ENCODE measurements at places on chromosomes 1 and 21.

DNA sequence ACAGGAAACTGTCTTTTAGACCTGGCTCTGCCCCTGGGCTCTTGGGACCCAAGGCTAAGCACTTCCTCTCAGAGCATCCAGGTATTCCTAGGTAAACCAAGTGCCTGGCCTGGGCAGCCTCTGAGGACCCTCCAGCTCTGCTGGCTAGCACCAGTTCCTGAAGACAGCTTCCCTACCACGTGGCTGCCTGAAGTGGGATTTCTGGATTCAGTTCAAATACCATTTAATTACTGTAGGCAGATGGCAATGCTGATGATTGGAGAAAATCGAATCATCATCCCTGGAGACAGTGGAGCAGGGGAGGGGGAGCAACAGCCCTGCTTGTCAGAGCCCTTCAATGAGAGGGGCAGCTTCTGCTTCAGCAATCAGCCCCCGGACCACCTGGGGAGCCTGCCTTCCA is 11.9 kb downstream of the KIF21B start:
- DNase-seq, result no peak

DNA sequence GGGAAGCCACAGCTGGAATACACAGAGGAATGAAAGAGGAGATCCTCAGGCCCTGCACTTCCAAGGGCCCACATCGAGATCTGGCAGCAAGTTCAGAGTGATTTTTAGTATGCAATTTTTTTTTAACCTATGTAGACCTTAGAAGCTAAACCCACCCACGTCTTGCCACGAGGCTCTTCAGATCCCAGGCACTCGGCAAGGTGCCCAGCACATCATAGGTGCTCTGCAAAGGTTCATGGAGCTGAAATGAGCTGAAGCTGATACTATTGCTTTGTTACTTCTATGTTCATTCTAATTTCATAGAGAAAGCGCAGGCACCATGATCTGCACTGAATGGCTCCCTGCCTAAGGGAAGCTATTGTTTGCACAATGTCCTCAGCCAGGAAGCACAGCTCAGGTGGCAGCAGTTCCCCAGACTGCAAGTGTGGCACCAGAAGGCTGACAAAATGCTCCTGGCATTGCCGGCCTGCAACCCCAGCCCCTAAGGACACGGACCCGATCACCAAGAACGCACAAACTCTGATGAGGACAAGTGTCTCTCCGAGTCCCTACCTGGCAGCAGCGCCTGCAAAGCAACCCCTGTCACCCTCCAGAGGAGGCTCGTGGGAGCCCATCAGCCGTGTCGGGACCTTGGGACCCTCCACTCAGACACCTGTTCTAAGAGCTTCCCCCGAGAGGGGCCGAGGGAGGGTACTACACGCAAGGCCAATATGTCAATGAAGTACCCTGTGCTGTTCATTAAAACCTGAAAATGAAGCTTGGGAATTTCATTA is 264.2 kb downstream of the NPHP4 start:
- no peak for DNase-seq

GRCh38 chr1:108199201-108199691 is 897 bp downstream of the SLC25A24 start:
- DNase-seq, result peak; percentile 52

- DNase-seq, result no peak
Measured at GRCh38 chr1:119485201-119485600, 21.8 kb upstream of the HSD3B1 start.

- DNase-seq, result no peak
Measured at GRCh38 chr1:2301607-2302291, 73.6 kb downstream of the SKI start.

GRCh38 chr1:102032534-102032933 is 35.8 kb upstream of the OLFM3 start:
- no peak for DNase-seq

DNA sequence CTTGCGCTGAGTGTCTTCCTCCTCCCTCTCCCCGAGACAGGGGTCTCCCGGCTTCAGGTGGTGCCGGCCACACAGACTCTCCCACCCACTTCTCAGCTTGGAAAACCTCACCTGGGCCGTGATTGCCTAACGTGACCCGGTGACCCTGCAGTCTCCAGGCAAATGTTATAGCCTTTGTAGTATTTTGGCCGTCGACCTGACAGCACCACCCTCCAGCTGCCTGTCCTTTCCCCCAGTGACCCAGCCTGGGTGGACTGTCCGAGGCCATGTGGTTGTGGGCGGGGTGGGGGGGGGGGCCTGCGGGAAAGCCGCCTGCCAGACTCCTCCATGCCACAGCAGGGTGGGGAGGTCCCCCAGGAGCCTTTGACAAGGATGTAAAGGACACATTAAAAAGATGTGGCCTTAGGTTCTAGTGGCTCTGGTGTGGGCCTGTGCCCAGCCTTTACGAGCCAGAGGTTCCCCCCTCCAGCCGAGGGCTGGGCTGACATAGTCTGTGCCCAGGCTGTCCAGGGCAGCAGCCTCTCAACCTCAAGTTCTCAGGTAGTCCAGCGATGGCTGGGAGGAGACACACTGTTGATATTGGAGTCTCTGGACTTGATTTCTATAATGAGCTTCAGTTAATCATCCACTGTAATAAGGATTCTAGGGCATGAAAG is 8.1 kb downstream of the TOR3A start:
- DNase-seq, result no peak

- no peak for DNase-seq
Measured at GRCh38 chr1:151832318-151832980, 847 bp upstream of the RORC start.

DNA sequence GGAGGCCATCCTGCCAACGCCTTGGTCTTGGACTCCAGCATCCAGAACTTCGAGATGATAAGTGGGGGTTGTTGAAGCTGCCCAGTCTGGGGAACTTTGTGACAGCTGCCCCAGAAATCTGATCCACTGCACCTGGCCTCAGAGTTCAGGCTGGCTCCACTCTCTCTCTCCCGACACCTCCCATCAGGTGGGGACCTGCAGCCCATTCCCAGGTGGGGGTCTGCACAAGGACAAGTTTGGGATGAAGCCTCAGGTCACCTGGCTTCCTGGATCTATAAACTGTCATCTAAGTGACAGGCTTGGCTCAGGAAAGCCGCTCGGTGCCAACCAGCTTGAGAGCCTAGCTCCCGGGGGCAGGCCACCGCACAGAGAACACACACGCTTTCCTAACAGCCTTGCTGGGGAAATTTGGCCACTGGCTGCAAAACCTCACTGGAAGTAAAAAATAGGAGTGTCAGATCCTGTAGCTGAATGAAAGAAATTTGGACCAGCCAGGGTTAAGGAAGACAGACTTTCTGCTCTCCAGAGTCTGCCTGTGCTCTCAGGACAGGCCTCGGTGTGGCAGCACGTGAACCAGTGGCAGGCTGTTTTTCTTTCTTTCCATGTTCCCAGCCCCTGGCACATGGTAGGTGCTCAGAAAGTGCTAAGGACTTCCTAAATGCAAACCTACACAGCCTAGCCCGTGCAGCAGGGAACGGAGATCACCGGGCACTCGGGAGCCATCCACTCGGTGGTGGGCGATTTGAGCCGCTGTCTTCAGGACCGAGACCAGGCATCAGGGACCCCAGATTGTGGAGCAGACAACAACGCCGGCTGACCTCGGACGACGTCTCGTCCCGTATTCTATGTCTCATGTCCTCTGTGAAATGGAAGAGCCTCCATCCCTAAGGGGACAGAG is 42.6 kb upstream of the LBR start:
- DNase-seq, result no peak

- no peak for DNase-seq
Measured at GRCh38 chr1:221840511-221841243, 98.8 kb upstream of the DUSP10 start.

GRCh38 chr1:36279110-36279788 is 26.9 kb upstream of the SH3D21 start:
- peak; percentile 47 for DNase-seq

DNA sequence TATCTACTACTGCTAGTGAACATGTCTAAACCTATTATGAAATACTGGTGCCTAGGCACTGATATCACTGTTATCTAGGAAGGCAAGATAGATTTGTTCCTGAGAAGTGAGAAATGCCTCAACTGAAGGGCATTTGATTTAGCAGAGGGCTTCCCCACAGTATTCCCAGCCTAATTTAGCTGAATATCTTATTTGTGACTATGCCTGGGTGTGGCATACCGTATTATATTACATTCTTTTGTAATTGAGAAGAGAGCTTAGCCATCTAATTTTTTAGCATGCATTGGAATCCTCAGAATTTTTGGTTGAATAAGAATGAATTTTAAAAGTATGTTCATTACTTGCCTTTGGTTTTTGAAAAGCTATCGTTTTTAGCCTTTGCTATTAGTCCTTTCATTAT is 99.1 kb downstream of the ZP4 start:
- peak; percentile 3 for DNase-seq

DNA sequence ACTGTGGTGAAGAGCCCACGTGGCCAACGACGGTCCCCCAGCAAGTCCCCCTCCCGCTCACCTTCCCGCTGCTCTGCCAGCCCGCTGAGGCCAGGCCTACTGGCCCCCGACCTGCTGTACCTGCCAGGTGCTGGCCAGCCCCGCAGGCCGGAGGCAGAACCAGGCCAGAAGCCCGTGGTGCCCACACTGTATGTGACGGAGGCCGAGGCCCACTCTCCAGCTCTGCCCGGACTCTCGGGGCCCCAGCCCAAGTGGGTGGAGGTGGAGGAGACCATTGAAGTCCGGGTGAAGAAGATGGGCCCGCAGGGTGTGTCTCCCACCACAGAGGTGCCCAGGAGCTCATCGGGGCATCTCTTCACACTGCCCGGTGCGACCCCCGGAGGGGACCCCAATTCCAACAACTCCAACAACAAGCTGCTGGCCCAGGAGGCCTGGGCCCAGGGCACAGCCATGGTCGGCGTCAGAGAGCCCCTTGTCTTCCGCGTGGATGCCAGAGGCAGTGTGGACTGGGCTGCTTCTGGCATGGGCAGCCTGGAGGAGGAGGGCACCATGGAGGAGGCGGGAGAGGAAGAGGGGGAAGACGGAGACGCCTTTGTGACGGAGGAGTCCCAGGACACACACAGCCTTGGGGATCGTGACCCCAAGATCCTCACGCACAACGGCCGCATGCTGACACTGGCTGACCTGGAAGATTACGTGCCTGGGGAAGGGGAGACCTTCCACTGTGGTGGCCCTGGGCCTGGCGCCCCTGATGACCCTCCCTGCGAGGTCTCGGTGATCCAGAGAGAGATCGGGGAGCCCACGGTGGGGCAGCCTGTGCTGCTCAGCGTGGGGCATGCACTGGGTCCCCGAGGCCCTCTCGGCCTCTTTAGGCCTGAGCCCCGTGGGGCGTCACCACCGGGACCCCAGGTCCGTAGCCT is 46.8 kb downstream of the TRIM11 start:
- DNase-seq, result no peak

GRCh38 chr1:153922076-153922971 is 448 bp downstream of the GATAD2B start:
- no peak for DNase-seq

DNA sequence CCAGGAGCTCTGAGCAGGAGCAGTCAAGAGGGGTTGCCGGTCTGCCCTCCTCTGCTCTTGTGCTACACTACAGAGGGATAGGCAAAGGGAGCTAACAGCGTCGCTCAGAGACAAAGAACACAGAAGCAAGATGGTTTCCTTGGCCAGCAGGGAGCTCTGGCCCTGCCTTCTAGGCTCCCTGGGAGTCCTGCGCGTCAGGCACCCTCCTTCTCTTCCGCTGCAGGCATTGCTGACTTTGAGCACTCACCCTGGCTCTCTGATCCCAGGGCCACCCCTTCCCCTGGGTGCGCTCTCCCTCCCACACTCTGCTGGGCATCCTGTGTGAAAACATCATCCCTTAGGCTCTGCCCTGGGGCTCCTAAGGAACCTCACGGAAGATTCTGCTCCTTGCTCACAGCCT is 489 bp downstream of the TNNI1 start:
- no peak for DNase-seq

GRCh38 chr1:87024936-87025540 is 110.6 kb downstream of the HS2ST1 start:
- DNase-seq, result peak; percentile 19

GRCh38 chr1:65310078-65310587 is 790 bp downstream of the DNAJC6 start:
- DNase-seq, result no peak

GRCh38 chr1:11746795-11747487 is 11.0 kb downstream of the AGTRAP start:
- no peak for DNase-seq

DNA sequence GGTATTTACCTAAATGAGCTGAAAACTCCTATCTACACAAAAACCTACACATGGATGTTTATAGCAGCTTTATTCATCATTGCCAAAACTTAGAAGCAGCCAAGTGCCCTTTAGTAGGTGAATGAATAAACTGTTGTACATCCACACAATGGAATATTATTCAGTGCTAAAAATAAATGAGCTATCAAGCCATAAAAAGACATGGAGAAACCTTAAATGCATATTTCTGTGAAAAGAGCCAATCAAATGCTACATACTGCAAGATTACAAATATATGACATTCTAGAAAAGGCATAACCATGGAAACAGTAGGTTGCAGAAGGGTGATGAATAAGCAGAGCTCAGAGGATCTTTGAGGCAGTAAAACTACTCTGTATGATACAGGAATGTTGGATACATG is 23.3 kb downstream of the ABCB10 start:
- peak; percentile 49 for DNase-seq

DNA sequence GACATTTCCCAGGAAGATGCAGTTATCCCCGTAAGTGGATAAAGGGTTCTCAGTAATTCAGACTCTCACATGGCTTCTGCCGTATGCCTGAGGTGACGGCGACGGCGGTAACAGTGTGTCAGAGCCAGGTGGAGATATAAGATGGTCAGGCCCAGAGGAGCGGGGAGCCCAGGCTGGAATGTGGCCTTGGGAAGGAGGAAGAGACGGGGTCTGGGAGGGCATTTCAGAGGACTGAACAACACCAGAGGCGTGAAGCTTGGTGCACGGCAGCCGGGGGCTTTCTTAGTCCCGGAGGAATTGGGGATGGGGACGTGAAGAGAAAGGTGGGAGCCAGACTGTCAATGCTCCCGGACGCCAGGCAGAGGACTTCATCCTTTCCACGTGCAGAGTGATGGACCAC is 1.0 kb downstream of the RER1 start:
- DNase-seq, result no peak

DNA sequence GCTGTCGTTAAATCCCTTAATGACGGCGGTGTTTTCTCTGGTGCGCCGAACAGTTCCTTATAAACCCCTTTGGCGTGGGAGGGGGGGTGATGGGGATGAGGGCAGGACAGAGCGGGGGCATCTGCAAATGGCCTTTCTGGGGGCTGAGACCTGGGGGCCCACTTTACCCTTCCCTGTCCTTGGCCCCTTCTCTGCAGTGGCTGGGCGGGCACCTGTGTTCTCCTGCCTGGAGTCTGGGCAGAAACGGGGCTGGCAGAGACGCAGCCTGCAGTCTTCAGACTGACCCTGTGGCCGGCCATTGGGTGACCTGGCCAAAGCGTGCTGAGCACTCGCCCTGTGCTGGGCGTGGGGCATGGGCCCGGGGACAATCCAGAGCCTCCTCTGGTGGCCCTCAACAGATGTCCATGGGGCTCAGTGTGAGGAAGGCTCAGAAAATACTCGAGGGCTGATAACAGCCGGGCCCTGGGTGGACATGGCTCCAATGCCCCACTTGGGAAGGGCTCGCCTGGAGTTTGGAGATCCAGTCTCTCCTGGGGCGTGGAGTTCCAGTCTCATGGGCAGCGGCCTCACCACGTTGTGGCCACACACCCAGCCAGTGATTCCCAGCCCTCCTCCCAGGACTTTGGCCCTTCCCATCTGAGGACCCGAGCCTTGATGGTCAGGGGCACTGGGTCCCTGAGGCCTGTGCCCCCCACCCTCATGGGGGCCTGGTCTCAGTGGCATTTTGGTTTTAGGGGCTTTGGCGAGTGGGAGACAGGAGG is 50.8 kb upstream of the ACTRT2 start:
- no peak for DNase-seq

GRCh38 chr21:37982496-37983318 is 66.5 kb upstream of the KCNJ6 start:
- no peak for DNase-seq

All from fibroblast of skin of right biceps (primary cell).